ENCODE measurements at places on chromosomes 7 and 10. TPM values are rescaled to one million over a fixed set of nuclear protein-coding genes. Genes with fewer than 3 reads are reported as not detected.
A peak's percentile ranks its signal among the peaks of the same experiment; 100 is the strongest.

Gene LRIT1
- total RNA-seq, result not detected

Gene HOXA6
- total RNA-seq, result 8.6 TPM

Gene INSIG1
- 27.3 TPM for total RNA-seq

Gene MRPS33
- 32.5 TPM for total RNA-seq

DNA sequence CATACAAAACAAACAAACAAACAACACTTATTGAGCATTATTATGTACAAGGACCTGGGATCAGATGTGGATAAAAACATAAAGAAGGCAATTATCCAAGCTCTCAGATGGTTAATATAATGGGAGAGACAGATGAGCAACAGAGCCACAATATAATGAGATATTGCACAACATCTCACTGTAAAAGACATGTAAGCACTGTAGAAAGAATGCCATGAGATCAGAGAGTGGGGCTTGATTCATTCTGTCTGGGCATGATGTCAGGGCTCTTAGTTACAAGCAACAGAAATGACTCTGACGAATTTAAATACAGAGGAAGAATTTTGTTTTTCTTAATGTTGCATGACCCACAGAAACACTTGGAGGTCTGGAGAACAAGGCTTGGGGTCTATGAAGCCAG, 164.7 kb upstream of the PLXDC2 start:
- DNase-seq, result no peak

DNA sequence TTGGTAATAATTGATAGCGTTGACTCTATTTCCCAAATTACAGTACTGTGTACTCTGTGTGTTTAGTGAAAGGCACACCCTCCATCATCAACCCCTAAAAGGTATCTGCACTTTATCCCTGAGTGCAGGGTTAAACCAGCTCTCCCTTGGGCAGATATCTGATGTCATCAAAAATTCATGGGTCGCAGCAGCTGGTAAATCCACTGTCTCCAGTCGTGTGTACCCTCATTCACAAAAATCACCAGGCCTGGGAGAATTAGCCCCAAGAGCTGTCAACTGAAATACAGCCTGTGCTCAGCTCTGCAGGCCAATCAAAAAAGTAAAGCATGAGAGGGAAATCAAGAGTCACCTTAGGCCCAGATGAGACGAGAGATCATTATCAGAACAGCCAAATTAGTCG, 103.7 kb downstream of the HIP1 start:
- DNase-seq, result no peak

DNA sequence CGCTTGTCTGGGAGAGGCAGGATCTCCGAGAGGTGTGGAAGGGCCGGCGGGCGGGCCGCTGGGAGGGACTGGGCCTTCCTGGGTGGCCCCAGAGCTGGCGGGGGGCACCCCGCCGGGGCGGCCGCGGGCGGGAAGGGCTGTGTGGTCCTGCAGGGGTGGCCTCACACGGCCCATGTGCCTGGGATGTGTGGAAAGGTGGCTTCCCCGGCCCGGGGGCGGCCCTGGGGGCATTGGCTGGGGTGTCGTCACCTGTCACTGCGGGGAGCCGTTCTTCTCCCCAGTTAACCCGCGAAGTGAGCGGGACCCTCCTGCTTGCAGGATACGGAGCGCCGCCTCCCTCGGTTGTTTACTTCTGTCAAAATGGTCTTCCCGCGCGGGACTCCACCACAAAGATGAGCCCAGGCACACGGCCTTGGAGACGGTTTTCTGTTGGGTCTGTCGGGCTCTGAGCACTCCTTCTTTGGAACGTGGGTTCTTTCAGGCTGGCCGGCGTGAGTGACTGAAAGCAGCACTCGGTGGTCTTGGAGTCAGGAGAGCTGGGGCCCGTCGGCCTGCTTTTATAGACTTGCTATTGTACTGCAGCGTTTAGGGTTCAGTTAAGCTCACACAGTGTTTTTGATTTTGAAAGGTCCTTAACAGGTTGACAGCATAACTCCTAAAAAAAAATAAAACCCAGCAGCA, 700 bp downstream of the SMC3 start:
- peak; percentile 82 for DNase-seq

- DNase-seq, result no peak
Observed at GRCh38 chr7:30906014-30906413, 5.6 kb upstream of the AQP1 start.

DNA sequence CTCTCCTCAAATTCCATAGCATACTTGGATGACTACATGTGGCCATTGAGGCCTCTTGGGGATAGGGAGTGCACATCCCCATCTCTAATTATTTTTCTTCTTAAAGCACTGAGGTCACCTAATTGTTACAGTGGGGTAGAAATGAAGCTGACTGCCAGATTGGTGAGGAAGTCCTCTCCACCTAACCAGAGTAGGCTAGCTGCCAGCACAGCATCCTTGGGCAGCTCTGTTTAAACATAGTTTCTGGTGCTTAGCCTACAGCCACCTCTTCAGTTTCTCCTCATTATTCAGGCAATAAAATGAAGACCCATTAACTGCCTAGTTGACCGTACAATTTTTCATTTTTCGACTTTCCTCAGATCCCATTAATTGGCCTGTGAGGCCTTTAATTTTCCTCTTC, 104.6 kb downstream of the MLLT10 start:
- no peak for DNase-seq

GRCh38 chr10:91613411-91614187, 19.3 kb downstream of the PPP1R3C start:
- DNase-seq, result peak; percentile 69

GRCh38 chr7:31160941-31161340, 108.8 kb downstream of the ADCYAP1R1 start:
- no peak for DNase-seq
